ENCODE measurements at places on chromosomes 11 and 22. TPM values are rescaled to one million over a fixed set of nuclear protein-coding genes. Genes with fewer than 3 reads are reported as not detected.

- H3K36me3 ChIP-seq, result peaks cover 6% of the 10 kb centered on the region
- no peak for DNase-seq
- no peak overlapping the region for H3K27ac ChIP-seq
- no peaks in the 10 kb centered on the region for H3K27me3 ChIP-seq
Observed at GRCh38 chr11:47136327-47136726, 40.4 kb downstream of the ARFGAP2 start.

GRCh38 chr11:8372641-8373381 lies 109.1 kb upstream of the LMO1 start:
- peaks cover 6% of the 10 kb centered on the region for H3K27me3 ChIP-seq
- no peak overlapping the region for H3K4me3 ChIP-seq
- H3K27ac ChIP-seq, result no peak overlapping the region
- H3K36me3 ChIP-seq, result no peaks in the 10 kb centered on the region

GRCh38 chr22:46355996-46356471 lies 20.5 kb downstream of the TRMU start:
- no peaks in the 10 kb centered on the region for H3K4me1 ChIP-seq
- no peak overlapping the region for H3K27ac ChIP-seq
- DNase-seq, result no peak
- no peak overlapping the region for H3K4me3 ChIP-seq

GRCh38 chr11:94806419-94806818 lies 38.3 kb downstream of the AMOTL1 start:
- H3K4me1 ChIP-seq, result no peaks in the 10 kb centered on the region
- peaks cover 4% of the 10 kb centered on the region for H3K27me3 ChIP-seq
- H3K36me3 ChIP-seq, result no peaks in the 10 kb centered on the region
- no peak overlapping the region for H3K27ac ChIP-seq

CASP5 gene
- not detected for total RNA-seq

GRCh38 chr11:57901756-57902155 lies 121.9 kb upstream of the OR9Q1 start:
- H3K27me3 ChIP-seq, result peaks cover 3% of the 10 kb centered on the region
- no peak for DNase-seq
- H3K36me3 ChIP-seq, result no peaks in the 10 kb centered on the region
- no peaks in the 10 kb centered on the region for H3K4me1 ChIP-seq

BEST1 gene
- total RNA-seq, result not detected

FXYD6 gene
- total RNA-seq, result not detected

GRCh38 chr11:2250485-2250884 lies 19.9 kb downstream of the ASCL2 start:
- peaks cover 10% of the 10 kb centered on the region for H3K27me3 ChIP-seq
- no peak for DNase-seq
- H3K36me3 ChIP-seq, result no peaks in the 10 kb centered on the region
- H3K4me1 ChIP-seq, result no peaks in the 10 kb centered on the region
- H3K27ac ChIP-seq, result no peak overlapping the region

DNA sequence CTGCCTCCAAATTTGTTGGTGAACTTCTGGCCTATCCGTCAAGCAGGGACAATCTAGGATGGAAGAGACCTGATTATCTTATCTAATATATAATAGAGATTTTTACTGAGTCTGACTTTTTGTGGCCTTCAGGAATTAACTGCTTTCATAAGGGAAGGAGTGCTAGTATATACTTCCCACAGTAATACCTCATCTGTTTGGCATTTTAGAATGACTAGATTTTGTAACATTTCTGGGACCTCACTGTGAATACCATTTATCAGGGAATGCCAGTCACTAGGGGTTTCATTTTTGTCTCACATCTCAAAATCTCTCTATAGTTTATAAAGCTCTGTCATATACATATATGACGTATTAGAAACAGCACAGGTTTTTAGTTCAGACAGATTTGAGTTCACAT lies 114.3 kb downstream of the INSC start:
- peaks cover 2% of the 10 kb centered on the region for H3K27me3 ChIP-seq
- H3K36me3 ChIP-seq, result no peaks in the 10 kb centered on the region
- no peak overlapping the region for H3K4me3 ChIP-seq
- H3K4me1 ChIP-seq, result no peaks in the 10 kb centered on the region
- no peak overlapping the region for H3K27ac ChIP-seq
- DNase-seq, result no peak

DNA sequence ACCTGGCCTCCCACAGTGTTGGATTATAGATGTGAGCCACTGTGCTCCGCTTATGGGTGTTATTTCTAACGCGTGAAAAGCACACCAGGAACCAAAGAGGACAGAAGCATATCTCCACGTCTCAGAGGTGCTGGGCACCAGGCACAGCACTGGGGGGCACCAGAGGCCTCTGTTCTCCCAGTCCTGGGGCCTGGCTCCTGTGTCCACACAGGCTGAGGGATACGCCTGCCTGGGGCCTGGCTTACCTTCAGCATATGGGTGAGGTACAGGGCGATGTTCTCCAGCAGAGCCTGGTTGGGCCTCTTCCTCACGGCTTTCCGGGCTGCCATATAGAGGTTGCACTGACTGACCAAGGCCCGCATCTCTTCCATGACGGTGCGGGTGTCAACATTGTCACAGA lies 24.7 kb upstream of the NAP1L4 start:
- peak overlapping the region; percentile 97 for H3K27ac ChIP-seq
- no peak overlapping the region for H3K4me3 ChIP-seq

DNA sequence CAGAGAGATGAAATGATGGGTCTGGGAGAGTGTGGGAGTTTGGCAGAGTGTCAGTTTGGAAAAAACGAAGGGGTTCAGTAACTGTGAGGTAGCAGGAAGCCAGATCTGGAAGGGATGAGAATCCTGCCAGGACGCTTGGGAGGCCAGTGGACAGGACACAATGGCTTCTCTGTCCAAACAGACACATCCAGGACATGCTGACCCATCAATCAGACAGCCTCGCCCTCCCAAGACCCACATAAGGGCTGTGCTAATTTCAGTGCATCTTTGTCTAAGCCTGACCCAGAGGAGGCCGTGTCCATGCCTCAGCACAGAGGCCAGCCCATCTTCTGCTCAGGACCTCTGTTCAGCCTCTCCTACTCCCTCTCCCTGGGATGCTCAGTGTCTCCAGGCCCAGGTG lies 576.5 kb upstream of the B3GAT1 start:
- H3K4me1 ChIP-seq, result peaks cover 10% of the 10 kb centered on the region
- peaks cover 7% of the 10 kb centered on the region for H3K27me3 ChIP-seq
- no peak overlapping the region for H3K4me3 ChIP-seq
- no peak overlapping the region for H3K27ac ChIP-seq
- DNase-seq, result no peak
- no peaks in the 10 kb centered on the region for H3K36me3 ChIP-seq

DNA sequence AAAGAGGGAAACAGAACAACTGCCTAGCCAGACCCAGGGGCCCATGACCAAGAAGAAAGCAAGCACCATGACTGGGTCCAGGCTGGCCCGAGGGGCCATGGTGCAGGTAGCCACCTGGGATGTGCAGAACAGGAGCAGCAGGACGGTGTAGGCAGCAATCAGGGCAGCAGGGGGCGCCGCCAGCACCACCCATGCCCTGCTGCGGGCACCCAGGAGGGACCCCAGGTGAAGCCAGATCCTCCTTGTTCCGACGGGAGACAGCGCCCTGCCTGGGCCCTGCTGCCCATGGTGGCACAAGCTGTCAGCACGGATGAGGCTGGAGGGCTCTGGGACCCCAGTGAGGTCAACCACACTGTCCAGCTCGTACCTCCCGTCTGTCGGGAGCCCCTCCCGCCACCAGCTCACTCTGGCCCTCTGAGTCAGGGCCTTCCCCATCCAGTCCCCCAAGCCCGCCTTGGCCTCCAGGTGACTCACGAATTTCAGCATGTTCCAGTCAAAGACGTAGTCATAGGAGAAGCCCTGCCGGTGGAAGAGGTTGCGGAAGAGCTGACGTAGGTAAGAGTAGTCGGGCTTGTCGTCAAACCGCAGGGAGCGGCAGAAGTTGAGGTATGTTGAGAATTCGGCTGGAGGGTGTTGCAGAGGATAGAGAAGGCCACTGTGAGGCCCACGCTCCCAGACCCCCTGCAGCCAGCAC lies 18.8 kb downstream of the CSNK1E start:
- DNase-seq, result peak; percentile 31
- no peaks in the 10 kb centered on the region for H3K4me1 ChIP-seq
- no peak overlapping the region for H3K27ac ChIP-seq

- no peak for DNase-seq
- no peaks in the 10 kb centered on the region for H3K36me3 ChIP-seq
- H3K27me3 ChIP-seq, result no peaks in the 10 kb centered on the region
- H3K27ac ChIP-seq, result no peak overlapping the region
Observed at GRCh38 chr11:131877246-131877942, 507.0 kb downstream of the NTM start.

- DNase-seq, result no peak
- no peak overlapping the region for H3K4me3 ChIP-seq
- no peaks in the 10 kb centered on the region for H3K27me3 ChIP-seq
- peaks cover 15% of the 10 kb centered on the region for H3K36me3 ChIP-seq
- peaks cover 3% of the 10 kb centered on the region for H3K4me1 ChIP-seq
Observed at GRCh38 chr22:41813726-41814410, 13.4 kb downstream of the CCDC134 start.

All from activated CD4-positive, alpha-beta T cell treated with anti-CD3 and anti-CD28 coated beads, Interleukin-2, amount 10 ng/mL, durations not matched to agents 7 days and 5 days (primary cell).